ENCODE measurements at places on chromosomes 6 and 20.

DNA sequence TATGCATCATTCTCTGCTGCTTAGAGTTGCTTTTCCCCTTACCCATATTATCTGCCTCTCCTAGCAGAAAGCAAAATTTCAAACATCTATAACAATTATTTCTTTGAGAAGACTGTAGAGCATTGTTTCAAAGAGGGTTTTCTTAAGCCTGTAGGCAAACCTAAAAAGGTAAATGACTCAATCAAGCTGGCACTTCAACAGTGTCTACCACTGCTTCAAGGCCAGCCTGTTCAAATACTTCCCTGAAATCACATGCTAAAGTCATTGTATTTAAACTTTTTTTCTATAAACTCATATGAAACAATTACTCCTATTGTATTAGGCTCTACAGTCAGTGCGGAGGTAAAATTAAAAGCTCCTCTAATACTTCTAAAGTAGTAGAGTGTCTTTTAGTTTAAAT is 87.1 kb downstream of the OGFRL1 start:
- DNase-seq = no peak

DNA sequence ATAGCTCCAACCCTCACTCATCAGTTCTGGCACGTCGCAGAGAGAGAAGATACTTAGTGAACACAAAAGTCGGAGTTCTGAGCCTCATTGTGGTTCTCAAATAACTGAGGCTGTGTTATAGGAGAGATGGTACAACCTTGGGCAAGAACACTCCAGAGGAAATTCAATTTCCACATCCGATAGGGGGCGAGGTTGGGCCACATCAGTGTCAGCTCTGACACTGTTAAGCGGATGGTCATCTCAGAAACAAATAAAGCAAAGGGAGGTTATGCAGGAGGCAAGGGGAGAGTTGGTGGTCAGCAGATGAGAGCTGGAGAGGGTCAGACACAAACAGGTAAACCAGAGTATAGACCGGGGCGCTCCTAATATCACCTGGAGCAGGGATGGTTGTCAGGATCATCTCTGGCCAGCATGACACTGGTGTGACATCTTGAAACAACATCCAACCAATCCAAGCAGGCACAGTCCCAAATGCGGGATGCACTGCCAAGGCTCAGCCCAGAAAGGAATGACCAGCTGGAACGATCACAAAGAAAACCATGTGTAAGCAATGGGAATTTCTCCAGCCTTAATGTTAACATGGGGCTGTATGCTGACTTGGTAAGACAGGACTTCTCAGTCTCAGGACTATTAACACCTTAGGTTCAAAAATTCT is 331.8 kb downstream of the HACE1 start:
- DNase-seq = peak; percentile 77

- no peak for DNase-seq
Observed at GRCh38 chr6:137950581-137950980, 83.5 kb downstream of the TNFAIP3 start.

GRCh38 chr6:145275787-145276186 is 459.5 kb downstream of the EPM2A start:
- DNase-seq = no peak

DNA sequence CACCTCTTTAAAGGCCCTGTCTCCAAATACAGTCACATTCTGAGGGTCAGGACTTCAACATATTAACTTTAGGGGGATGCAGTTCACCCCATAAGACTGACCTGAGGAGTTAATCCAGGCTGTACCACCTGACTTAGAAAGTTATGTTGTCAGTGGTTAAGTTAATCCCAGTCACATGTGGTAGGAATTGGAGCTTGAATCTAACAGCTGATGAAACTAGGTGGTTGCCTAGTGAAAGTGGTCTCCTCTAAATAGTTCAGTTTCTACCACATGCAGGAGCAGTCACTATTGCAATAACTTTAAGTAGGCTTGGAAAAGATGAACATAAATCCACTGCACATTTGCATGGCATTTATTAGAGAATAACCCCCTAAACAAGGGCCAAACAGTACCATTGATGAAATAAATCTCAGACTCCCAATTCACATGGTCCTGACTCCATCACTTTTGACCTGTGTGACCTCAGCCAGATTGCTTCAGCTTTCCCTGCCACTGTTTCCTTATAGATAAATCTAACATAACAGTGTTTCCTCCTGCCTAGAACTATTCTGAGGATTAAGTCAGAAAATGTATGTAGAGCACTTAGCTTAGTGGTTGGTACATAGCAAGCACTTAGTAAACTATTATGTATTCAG is 20.1 kb downstream of the SAMD5 start:
- DNase-seq = peak; percentile 6

DNA sequence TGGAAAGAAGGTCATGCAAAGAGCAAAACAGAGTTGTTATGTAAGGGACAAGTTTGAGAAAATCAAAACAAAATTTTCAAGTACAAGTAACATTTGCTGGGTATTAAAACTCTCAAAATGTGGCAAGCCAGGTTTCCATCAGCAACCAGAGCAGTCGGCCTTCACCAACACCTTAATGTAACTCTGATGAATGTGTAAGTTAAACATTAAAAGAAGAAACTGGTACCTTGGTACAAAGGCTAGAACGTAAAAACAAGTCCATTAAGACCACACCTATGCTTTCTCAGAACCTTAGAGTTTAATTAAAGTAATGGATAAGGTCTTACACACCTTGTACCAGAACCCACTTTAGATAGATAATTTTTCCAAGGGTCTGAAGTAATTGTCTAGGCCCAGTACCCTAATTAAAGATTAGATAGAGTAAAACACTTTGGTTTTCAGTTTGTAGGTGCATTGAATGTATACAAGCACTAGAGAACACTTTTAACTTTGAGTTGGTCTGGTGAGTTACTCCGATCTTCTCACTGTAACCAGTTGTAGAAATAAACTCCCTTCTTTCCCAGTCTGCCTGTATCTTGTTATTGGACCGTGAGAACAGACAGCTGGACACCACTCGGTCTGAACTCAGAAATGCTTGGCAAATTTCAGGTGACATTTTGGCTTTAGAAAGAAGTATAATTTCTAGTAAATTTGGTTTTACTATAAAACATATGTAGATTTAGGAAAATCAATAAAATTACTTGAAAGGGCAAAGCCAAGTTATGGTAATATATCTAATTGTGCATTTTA is 319.4 kb downstream of the HTR1B start:
- no peak for DNase-seq

DNA sequence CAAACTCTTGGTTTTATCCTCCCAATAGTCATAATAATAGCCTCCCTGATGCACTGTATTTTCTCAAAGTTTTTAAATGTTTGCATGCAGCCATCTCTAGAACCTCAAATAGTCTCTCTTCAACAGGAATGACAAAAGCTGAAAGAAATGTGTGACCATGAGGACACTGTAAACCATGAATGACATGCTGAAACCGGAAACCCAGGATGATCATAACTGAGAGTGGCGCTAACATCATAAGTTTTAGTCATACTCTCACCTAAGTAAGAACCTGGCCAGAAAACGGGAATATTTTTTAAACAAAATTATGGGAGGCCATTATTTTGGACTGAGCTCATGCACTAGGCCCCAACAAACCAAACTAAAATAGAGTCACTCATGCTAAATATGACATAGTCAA is 278.4 kb upstream of the STXBP5 start:
- no peak for DNase-seq

DNA sequence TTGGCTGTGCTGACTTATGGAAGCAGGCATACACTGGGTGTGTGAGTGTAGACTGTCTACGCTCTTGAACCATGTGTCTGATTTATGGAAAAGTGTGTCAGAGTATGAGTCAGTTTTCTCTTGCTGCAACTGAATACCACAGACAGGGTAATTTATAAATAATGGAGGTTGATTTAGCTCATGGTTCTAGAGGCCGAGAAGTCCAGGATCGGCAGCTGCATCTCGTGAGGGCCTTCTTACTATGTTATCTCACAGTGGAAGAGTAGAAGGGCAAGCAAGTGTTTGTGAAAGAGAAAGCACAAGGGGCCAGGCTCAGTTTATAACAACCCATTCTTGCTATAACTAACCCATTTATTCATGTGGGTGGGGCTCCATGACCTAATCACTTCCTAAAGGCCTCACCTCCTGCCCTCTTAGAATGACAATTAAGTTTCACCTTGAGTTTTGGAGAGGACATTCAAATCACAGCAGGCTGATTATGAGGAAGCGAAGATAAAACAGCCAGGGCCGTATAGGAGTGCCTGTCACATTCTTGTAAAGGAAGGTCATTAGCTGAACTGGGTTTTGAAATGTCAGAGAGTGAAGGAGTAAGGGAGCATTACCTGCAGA is 6.7 kb downstream of the GPR31 start:
- no peak for DNase-seq

DNA sequence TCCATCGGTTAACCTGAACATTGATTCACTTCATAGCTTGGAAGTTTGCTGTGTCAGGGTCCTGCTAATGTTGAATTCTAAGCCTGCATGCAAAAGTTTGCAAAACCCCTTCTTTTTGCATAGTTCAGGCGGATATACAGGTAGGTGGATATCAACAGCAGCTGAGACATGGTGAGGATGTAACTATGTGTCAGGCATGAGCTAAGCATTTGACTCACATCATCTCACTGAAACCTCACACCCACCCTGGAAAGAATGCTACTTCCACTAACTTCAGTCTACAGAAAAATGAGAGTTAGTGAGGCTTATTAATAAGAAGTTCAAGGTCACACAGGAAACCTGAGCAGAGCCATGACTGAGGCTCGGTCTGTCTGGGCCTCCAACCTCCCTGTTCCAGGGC is 276.9 kb downstream of the BMP7 start:
- DNase-seq = peak; percentile 46

DNA sequence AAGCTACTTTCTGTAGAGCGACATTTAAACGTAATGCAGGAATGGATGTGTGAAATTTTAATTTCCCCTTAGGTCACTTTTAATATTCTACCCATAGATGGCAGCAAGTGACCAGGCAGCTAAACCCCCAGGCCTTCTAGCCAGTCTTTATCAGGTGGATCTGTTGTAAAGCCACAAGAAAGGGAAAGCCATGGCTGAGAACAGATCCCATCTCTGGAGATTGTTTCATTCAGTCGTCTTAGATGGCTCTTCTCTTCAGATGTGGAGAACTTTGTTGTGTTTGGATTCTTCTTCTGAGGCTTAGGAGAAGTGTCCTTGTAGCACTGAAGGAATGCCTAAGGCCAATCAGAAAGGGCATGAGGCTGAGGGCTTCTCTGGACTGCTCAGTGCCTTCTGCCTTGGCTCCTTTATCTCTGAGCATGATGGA is 15.8 kb upstream of the RNF182 start:
- peak; percentile 88 for DNase-seq

GRCh38 chr6:25202504-25202903 is 76.7 kb upstream of the CARMIL1 start:
- peak; percentile 68 for DNase-seq

GRCh38 chr6:122869437-122870024 is 80.5 kb downstream of the SMPDL3A start:
- peak; percentile 87 for DNase-seq

DNA sequence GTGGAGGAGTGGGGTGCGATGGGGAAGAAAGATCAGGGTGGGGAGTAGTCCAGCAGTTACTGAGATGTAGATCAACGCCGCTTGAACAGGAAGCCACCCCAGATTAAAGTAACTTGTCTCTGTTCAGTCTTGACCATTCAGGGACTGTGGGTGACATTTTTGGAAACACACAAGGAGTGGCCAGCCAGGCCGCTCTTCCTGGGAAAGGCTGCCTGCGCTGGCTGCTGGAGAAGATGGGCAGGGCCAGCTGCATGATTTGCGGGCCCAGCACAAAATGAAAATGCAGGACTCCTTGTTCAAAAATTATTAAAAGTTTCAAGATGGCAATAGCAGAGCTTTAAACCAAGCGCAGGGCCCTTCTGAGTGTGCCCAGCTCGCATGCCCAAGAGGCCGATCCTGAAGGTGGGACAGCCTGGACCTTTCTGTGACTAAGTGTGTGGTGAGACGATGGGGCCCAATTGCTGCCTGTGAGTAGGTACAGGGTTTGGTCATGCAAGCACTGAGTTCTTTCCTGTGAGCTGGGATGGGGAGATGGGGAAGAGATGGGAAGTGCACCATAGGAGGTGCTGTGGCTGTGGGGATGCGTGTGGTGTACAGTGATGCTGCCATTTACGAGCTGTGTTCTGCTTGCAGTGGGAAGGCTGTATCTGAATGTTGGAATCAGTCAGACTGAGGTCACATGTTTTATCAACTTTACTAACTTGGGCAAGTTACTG is 51.3 kb downstream of the DAAM2 start:
- DNase-seq = no peak

DNA sequence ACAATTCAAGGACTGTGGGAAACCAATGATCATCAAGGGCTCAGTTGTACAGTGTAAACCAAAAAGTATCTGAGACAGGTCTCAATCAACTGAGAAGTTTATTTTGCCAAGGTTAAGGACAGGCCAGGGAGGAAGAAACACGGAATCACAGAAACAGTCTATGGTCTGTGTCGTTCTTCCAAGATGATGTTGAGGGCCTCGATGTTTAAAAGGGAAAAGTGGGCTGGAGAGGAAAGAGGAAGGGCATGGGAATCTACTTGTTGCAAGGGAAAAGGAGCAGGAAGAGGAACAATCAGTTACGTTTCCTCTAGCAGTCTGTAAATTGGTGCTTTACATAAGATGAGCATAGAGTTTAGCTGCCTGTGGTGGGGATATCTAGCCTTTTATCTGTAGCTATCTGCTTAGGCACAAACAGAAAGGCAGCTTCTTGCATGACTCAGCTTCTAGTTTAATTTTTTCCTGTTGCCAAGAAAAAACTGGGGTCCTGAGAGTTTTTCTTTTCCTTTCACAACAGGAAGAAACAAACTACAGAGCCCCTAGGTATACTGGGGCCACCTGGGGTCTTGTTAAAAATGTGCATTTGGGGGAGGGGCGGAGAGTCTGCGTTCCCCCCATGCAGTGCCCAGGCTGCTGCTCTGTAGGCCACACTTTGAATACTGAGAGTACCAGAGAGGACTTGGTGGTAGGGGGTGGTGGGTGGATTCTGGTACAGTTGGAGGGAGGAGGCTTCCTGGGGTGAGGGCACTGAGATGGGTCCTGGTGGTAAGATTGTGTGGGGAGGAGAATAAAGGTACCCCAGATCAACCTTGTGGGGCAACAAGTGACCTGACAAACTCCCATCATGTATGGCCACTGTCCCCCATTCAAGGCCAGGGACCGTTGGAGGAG is 35.3 kb upstream of the EZR start:
- peak; percentile 64 for DNase-seq

DNA sequence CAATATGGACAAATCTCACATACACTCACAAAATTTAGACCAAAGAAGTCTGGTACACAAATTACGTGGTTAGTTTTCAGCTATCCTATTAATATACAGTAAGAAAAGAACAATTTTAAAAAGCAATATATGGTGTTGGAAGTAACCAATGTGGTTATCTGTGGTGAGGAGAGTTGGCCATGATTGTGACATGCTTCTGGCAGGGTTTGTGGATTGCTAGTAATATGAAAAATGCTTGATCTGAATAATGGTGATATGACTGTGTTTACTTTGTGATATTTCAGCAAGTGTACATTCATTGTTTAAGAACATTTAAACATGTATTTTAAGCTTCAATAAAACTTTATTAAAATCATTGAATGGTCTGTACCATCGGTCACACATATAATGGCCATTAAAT is 99.1 kb downstream of the ADGB start:
- peak; percentile 5 for DNase-seq

GRCh38 chr20:3749689-3750531 is 17.4 kb downstream of the HSPA12B start:
- DNase-seq = no peak

Measured in choroid plexus epithelial cell (primary cell).